ENCODE measurements at places on chromosomes 11 and 22.
A peak's percentile ranks its signal among the peaks of the same experiment; 100 is the strongest.

DNA sequence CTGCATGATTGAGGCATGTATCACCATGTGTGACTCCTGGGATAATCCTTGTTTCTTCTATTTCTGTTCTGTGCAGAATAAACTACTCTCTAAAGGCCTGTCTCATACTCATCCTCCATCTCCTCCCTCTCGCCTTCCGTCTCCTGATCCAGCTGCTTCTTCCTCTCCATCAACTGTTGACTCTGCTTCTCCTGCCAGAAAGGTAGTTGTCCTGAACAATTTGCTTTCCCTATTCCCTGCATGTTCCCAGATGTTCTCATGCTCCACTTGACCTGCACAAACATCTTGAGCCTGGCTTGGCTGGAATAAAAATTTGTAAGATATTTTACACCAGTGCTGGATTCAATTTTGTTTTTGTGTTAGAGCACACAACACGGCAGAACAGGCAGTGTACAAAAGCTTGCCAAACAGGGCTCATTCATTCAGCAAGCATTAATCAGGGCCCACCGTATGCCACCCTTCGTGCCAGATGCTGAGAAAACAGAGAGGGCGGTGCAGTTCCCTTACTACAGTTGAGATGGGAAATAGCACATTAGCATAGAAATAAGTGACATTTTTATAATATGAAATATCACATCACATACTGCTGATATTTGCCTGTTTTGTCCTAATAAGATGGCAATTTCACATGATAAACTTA is 133.3 kb upstream of the PARVA start:
- DNase-seq, result no peak

GRCh38 chr11:8032122-8032521 is 45.0 kb downstream of the EIF3F start:
- no peak for DNase-seq

GRCh38 chr11:25650319-25650718 is 681.6 kb upstream of the ANO3 start:
- no peak for DNase-seq

GRCh38 chr11:77287615-77288273 is 13.7 kb downstream of the GDPD4 start:
- DNase-seq, result peak; percentile 44

DNA sequence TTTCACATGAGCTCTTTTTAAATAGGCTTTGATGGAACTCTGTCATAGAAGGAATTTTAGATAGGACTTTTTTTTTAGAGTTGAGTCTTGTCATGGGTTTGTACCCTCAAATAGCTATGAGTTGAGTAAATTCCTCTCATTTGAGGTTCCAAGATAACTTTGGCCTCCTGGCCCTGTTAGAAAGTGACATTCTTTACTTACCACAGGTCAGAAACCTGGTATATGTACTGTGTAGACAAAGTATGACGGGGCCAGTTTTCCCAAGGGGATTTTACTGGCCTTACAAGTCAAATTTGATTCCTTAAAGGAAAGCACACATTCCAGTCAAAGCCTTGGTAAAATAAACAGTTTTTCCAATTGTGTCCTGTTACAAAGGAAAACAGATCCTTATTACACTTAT is 729.3 kb upstream of the LUZP2 start:
- no peak for DNase-seq

DNA sequence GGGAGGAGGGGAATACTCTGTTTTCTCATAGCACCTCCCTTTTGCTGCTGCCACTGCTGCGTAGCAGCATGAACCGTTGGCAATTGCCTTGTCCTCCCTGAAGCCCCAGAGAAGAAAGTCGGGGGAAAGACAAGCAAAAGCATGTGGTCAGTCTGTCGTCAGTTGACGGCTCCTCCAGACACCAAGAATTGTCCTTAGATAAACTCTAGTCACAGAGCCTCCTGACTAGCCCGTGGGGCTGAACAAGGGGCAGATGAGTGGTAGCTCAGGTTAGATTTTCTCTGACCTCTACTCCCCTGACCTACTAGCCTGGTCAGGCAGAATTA is 126.4 kb upstream of the HSD17B12 start:
- DNase-seq, result no peak

DNA sequence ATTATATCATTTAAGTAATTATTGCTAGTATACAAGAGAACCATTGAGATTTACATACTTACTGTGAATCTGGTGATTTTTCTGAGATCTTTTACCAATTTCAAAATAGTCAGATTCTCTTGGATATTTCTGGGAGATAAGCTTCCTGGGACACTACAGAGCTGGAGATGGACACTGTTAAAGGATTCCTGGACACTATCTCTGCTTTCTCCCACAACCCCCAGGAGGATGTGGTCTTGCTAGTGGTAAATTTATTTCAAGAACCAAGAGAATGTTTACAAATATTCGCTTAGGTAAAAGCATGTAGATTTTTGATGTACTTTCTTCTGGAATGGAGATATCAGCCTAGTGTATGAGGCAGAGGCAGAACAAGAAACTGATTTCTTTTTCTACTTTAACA is 12.9 kb downstream of the CCDC82 start:
- no peak for DNase-seq

DNA sequence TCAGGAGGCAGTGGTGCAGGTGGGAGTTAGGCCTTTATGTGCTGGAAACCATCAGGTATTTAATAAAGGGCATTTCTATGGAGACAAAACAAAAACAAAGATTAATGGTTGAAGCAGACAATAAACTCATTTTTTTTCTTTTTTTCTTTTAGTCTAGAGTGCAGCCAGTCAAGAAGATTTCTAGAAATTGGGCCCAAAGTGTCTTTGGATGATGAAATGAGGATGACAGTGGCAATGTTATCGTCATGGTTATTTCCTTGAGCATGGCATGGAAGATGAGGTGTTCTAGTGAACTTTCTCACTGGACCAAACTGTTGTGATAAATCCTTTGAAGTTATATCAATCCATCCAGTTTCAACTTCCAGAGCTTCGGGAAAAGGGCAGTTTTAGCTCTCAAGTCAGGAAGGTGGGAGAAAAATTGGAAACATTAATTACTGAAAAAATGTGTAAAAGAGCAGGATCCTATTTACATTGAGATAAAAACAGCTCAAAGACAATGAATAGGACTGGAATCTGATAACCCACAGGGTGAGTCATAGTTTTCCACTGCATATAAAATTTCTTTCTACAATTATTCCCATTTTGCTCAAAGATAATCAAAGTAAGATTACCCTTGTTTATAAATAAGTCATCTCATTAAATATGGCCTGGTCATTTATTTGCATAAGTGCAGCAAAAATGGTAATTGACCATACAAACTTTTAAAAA is 33.0 kb downstream of the PRR5L start:
- no peak for DNase-seq

DNA sequence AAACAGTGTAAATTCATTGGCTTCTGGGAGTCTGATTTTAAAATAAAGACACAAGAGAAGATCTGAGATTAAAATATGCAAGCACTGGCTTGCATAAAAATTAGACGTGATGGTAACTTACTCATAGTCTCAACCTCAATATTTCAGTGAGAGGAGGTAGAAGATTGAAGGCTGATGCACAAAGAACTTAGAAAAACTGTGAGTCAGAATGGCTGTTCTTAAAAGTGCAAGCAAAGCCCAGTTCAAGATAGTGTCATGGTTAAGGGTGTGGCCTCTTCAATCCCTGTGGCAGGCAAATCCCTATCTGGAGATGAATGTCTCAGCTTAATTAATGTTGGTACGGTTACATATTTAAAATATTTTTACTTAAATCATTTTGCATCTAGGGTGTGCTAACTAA is 33.6 kb upstream of the FIBIN start:
- DNase-seq, result no peak

DNA sequence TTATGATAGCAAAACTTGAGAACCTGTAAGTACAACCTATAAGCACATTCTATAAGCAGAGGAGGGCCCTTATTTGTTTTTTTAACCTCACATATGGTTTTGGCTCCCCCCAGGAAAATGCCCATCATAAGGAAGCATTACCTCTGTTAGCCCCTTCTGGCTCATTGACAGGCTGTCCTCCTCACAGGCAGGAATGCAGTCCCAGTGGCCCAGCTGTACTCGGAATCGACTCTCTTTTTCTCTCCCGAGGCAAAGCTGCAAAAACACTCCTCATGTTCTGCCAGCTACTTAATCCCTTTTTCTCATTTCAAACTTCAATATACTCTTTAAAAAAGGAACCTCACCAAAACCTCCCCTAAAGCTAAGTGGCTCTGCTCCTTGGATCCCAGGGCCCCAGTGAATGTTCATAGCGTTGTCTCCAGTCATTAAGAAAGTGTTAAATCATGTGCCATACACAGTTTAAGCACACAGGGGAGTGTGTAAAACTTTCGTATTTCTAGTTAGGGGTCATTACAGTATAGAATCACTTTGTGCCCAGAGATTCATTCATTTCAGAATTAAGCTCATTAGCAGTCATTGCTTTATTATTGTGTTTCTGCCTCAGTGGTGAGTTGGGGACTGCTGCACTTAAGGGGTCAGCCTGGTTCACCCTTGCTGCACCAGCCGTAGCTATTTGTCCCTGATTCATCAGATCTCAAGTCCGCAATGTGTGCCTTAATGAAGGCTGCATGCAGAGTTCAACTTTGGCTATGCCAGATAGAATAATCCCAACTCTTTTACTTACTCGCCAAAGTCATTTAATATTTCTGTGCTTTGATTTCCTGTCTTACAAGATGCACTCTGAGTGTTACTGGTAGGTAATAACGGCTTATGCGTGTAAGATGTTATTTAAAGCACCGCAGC is 57.6 kb downstream of the JRKL start:
- DNase-seq, result no peak

- DNase-seq, result peak; percentile 65
Observed at GRCh38 chr22:47328550-47329243, 566.2 kb downstream of the TBC1D22A start.

- DNase-seq, result no peak
Observed at GRCh38 chr22:47354668-47355387, 592.4 kb downstream of the TBC1D22A start.

DNA sequence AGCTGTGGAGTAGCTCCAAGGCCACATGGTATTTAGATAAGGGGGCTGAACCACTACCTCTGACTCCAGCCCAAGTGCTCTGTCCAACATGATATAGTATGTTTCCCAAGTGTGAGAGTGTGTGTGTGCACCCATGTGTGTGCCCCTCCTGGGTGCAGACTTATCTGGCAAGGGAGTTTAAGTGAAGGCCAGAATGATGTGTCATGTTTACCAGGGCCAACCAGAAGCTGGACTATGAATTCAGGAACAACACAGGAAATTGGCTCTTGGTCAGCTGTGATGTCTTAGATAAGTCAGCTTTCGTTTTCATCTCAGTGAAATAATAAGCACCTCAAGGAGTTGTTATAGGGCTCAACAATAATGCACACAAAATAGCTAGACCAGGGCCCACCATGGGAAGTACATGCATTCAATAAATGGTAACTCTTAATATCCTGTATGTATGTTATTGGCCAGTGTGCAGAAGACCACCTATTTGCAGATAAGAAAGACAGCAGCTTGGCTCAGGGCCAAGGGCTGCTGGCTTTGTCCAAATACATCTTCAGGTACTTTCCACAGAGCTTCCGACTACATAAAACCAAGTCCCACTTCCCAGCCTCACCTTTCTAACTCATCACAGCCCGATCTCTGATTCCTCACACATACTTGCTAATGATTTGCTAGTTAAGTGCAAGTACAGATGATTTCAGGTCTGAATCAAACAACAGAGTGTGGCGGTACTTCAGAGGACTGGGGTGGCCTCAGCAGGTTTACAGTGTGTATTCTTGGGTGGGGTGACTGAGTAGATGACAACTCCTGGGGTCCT is 120.9 kb downstream of the ME3 start:
- peak; percentile 52 for DNase-seq

DNA sequence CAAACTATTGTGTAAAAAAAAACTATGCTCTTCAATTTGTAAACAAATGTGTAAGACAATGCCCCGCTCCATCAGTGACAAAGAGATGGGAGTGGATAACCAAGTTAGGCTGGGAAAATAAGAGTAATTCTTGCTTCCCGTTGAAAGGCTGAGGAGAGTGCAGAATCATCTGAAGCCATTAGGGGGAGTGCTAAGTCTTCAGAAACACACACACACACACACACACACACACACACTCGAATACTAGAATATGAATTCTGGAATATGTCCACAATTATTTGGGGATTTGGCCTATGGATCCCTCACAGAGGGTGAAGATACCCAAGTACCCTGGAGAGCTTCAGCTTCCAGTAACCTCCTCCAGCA is 27.8 kb upstream of the ROBO3 start:
- peak; percentile 54 for DNase-seq

Data from H54 (cell line).